ENCODE measurements at places on chromosomes 16 and 17.

DNA sequence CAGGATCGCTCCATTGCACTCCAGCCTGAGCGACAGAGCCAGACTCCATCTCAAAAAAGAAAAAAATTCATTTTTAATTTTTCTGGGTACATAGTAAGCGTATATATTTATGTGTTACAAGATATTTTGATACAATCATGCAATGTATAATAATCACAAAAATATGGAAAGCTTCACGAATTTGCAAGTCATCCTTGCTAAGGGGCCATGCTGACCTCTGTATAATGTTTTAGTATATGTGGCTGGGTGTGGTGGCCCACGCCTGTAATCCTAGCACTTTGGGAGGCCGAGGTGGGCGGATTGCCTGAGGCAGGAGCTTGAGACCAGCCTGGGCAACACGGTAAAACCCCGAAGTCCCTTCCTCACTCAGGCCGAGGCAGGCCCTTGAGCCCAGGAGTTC is 16.9 kb downstream of the FBRS start:
- no peak for DNase-seq

DNA sequence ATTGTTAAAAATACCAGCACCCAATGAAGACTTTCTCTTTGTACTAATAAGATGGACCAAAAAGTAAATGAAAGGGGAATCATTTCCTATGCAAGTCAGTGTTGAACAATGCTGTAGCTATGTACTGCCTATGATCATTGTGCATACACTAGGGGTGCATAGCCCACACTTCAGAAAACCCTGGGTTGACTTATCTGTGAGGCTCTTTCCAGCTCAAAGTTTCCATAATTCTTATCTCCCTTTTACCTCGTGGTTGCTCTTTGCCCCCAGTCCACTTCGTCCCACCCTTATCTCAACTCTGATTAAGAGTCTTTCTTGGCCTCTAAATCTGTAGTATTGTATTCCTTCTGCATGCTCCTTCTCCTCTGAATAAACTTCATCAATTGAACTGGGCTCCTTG is 336.8 kb downstream of the SHISA9 start:
- no peak for DNase-seq

- no peak for DNase-seq
Observed at GRCh38 chr16:58503863-58504688, 4.1 kb downstream of the NDRG4 start.

- DNase-seq, result peak; percentile 80
Observed at GRCh38 chr17:80605326-80606066, 60.9 kb downstream of the RPTOR start.

DNA sequence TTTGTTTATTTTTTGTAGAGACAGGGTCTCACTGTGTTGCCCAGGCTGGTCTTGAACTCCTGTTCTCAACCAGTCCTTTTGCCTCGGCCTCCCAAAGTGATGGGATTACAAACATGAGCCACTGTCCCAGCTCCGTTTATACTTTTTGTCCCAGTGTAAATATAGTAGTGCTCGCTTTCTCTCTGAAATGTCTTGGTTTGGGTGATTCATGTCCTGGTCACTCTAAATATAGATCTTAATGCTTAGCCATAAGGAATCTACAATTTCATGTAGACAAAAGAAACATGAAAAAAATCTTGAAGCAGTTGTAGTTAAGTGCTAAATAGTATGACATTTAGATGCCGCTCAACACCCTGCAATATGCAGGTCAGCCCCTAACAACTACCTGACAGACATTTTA is 126.9 kb downstream of the KATNIP start:
- no peak for DNase-seq

- no peak for DNase-seq
Observed at GRCh38 chr17:82489117-82489516, 30.4 kb upstream of the FOXK2 start.

- DNase-seq, result no peak
Observed at GRCh38 chr17:17783825-17784656, 52.7 kb downstream of the SREBF1 start.

DNA sequence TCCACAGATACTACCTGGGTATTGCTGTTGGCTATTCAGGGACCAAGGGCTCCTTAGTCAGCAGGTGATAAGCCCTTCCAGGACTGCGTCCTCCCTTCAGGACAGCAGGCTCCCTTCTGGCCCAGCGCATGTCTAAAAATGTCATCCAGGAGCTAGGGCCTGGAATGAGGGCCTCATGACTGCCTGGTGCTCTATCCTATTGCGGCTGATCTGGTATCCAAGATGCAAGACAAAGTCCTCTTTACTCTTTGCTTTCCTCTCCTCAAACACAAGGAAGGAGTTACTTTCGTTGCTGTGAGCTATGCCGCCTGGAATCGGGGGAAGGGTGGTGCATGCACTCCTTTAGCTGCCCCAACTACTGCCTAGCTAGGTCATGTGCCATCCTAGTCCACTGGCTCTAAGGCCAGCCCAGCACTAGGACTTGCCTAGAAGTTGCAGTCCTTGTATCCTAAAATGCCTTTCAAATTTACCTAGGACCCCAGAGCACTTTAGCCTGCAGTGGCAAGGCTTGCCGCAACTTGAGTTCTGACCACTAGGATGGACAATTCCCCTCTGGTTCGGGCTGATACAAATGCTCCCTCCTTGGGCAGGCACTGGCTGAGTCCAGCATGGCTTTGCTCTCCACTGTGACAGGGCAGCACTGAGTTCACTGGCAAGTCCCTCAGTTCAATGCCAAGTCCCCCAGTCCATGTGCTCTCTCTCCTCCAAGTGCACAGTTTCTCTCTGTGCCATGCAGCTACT is 10.1 kb upstream of the TMEM219 start:
- no peak for DNase-seq

DNA sequence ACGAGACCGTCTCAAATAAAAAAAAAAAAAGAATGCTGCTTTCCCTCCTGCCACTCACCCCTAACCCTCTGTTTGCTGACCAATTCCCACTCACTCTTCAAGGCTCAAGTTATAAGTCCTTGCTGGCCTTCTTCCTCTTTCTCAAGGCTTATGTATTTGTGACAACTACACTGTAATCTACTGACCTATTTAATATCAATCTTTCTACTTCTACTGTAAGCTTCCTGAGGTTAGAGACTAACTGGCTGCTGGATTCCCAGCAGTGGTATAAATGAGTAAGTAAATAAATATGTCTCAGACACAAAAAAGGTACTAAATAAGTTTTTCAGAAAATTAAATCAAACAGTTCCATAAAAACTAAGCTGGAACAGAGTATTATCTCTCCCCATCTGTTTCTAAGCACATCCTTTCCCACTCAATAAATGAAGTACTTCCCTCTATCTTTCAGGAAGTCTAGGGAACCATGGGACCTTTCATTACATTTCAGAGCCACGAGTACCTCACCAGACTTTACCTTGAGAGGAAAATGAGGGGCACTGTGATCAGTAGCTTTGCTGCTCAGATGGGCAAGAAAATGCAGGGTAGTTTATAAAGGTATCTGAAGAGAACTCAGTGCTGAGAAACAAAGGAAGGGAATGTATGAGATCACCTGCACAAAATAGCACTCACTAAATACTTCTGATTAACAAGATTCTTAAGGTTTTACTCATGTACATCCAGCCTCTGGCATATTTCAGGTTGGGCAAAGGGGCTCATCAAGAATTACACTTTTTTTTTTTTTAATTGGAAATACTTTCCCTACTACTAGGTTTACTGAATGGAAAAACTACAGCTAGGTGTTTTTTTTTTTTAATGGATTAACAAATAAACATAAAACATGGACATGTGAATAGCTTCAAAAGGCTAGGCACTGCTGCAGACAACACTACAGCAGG is 10.8 kb downstream of the SSH2 start:
- DNase-seq, result no peak

GRCh38 chr17:49358641-49359247 is 3.3 kb downstream of the ZNF652 start:
- peak; percentile 37 for DNase-seq

DNA sequence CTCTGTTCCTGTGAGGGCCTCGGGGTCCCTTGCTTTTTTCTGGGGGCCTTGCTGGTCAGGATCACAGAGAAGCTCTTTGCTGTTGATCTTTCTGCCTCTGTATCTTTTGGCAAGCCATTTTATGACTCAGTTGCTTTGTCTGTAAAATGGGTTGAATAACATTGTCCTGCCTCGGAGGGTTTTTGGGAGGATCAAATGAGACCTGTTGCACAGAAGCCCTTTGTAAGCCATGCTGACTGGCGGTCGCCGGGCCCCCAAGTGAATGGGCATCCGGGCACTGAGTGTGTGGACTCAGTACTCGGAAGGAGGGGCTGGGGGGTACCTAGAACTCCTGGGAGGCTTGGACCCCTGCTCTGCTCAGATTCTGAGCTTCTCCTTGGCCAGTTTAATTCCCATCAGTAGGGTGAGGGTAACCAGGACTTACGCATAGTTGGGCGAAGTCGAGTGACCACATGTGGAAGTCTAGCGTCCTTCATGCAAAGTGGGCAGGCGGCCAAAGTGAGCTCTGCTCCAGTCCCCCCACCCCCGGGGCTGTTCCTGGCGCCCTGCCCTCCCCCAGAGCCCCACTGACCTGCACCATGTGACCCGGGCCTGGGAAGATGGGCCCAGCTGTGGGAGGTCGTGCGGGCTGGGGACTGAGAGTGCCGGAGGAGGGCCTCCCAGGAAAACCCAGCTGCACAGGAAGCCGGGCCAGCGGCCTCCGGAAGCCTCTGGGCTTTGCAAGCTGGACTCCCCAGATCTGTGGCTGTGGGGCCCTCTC is 284.0 kb downstream of the SEC14L1 start:
- DNase-seq, result no peak

- no peak for DNase-seq
Observed at GRCh38 chr16:74926805-74927204, 58.1 kb downstream of the WDR59 start.

DNA sequence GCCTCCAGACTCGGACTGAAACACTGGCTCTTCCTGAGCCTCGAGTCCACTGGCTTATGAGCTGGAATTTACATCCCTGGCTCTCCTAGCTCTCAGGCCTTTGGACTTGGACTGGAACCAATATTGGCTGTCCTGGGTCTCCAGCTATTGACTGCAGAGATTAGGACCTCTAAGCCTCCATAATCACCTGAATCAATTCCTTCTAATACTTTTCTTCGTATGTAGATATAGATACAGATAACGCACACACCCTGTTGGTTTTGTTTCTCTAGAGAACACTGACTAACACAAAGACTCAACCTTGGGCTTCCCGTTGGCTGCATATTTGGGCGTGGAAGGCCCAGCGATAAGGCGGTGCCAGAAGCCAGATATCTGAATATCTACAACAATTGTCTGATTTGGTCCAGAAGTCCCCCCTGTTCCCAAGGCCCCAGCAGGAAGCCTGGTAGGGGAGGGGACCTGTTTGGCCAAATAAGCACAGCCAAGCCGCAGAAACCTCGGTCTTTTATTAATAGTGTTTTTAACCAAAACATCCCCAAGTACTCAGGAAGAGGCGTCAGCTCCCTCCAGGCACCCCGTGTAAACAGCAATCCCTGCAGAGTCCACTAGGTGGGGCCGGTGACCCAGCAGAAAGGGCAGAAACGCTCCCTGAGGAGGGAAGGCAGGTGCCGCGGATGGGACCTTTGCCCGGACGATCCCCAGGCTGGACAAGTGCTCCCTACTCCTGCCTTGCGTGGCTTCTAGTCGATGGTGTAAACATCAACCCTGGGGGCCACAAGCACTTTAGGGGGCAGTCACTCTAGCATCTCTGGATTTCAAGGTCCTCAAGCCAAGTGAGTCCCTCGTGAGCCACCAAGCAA is 57.0 kb downstream of the ABR start:
- DNase-seq, result peak; percentile 92

GRCh38 chr16:14509055-14509454 is 121.0 kb downstream of the PARN start:
- no peak for DNase-seq

DNA sequence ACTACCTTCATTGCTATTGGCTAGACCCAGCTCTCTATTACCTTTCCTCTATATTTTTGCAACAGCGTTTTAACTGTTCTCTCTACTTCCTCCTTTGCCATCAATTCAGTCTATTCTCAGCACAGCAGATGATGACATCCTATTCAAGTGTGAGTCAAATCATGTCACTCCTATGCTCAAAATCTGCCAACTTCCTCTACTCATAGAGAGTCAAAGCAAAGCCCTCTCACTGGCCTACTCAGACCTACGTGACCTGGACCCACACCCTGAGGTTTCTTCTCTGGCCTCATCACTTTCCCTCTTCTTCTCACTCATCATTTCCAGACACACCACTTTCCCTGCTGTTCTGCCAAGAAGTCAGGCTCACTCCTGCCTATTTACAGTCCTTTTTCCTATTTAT is 289.0 kb upstream of the AXIN2 start:
- peak; percentile 26 for DNase-seq

GRCh38 chr17:7261379-7262191 is 693 bp downstream of the CLDN7 start:
- peak; percentile 71 for DNase-seq

- DNase-seq, result no peak
Observed at GRCh38 chr16:79835194-79835593, 234.7 kb upstream of the MAF start.

DNA sequence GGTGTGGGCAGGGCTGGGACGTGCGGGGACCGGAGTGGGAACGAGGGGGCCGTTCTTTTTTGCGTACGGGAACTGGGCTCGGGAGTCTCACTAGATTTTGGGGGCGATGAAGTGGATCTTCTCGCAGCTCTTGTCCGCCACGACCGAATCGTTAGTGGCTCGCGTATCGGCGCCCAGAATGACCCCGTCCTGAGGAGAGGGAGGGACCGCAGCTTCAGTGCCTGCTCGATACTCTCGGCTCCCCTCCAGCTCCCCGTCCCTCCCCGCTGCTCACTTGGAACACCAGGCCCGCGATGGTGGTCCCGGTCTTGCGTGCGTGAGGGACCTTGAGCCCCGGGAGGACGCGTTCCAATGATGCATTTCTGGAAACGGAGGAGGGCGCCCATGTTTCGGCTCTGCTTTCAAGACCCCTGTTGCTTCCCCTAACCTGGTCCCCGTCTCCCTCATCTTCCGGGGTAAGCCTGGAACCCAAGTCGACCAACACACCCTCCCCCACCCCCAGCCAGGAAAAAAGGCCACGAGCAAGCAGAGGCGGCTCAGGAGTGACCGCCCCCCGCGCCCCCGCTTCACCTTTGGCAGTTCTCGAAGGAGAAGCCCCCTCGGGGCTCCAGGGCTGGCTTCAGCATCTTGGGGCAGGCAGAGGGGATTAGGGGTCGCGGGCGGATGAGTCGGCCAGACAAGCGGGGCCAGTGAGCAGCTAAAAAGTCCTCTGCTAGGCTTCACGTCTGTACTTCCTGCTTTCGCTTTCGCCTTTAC is at the start of gene PSMB10:
Gene PSMB10 (minus strand): TSS at position 727 of the 756 bp plus-strand sequence. CDS start 101 bp downstream, at position 626.
- DNase-seq, result peak; percentile 70

- peak; percentile 41 for DNase-seq
Observed at GRCh38 chr17:28717578-28718332, at the start of gene RAB34. Gene RAB34 (minus strand): TSS chr17:28717868. CDS start chr17:28717266, 602 bp downstream.

GRCh38 chr16:62913333-62913732 is 877.1 kb upstream of the CDH8 start:
- DNase-seq, result no peak

DNA sequence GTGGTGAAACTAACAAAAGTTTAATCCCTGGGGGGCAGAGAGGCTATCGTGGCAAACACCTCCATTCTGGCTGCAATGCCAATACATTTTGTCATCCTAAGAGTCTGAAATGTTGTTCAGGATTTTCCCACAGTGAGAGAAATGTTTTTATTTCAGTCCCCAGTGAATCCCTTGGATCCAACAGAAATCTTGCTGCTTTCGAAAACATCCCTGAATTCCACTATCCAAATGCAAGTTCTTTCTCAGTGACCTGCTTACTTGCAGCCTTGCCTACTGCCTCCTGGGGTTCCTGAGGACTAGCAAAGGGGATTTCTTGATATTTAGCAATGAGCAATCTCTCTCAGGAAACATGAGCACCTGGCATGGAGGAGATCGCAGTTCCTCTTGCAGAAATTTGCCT is 202.1 kb upstream of the IRX3 start:
- DNase-seq, result no peak
